ENCODE measurements at places on chromosomes 13 and 19.
A peak's percentile ranks its signal among the peaks of the same experiment; 100 is the strongest.

DNA sequence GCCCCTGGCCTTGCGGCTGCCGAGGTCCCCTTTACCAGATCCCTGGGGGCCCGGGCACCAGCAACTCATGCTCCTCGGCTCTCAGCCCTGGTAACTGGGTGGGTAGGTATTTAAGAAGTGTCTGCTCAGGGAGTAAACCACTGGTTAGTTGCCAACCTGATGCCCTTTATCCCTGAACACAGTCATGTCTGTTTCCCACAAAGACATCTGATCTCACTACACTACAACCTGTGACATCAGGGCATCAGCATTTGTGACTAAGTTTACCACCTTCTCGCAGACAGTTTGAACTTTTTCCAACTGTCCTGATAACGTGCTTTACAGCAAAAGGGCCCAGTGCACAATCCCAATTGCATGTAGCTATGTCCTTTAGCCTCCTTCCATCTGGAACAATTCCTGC lies 22.0 kb downstream of the GGACT start:
- H3K27ac ChIP-seq: no peak overlapping the region
- H3K36me3 ChIP-seq: peaks cover 5% of the 10 kb centered on the region
- no peak overlapping the region for H3K4me3 ChIP-seq
- no peak for DNase-seq
- H3K4me1 ChIP-seq: no peaks in the 10 kb centered on the region

GRCh38 chr19:57406516-57407123 lies 4.3 kb upstream of the ZNF17 start:
- no peaks in the 10 kb centered on the region for H3K27me3 ChIP-seq
- no peak overlapping the region for H3K4me3 ChIP-seq
- peaks cover 15% of the 10 kb centered on the region for H3K36me3 ChIP-seq
- peak; percentile 54 for DNase-seq
- H3K4me1 ChIP-seq: peaks cover 19% of the 10 kb centered on the region
- no peak overlapping the region for H3K27ac ChIP-seq

- H3K27ac ChIP-seq: no peak overlapping the region
- H3K27me3 ChIP-seq: peaks cover 10% of the 10 kb centered on the region
- no peaks in the 10 kb centered on the region for H3K4me1 ChIP-seq
- no peak for DNase-seq
Measured at GRCh38 chr13:101639711-101640110, 187.2 kb downstream of the ITGBL1 start.

- H3K4me3 ChIP-seq: peak overlapping the region; percentile 36
- peaks cover 25% of the 10 kb centered on the region for H3K27me3 ChIP-seq
- H3K36me3 ChIP-seq: peaks cover 14% of the 10 kb centered on the region
Measured at GRCh38 chr19:1455336-1456120, 5.6 kb downstream of the APC2 start.

GRCh38 chr13:74669149-74669548 lies 534.9 kb upstream of the KLF12 start:
- H3K27ac ChIP-seq: no peak overlapping the region
- no peaks in the 10 kb centered on the region for H3K4me1 ChIP-seq
- no peak overlapping the region for H3K4me3 ChIP-seq

DNA sequence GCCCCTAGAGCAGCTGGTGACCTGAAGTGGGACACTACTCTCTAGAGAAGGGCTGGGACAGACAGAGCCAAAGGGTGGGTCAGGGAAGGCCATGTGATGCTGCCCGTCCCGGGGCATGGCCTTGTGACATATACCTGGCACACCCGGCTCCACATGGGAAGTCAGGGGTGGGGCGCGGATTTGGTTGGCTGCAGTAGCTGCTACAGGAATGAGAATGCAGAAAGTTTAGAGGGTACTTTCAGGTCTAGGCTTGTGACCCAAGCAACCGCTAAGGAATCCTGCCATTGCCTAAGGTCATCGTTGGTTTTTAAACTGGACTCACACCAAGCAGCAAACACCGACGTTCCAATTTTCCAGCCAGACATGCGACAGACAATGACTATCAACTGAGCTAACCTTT lies 25.9 kb downstream of the RCBTB2 start:
- no peak overlapping the region for H3K27ac ChIP-seq
- H3K27me3 ChIP-seq: no peaks in the 10 kb centered on the region
- peaks cover 40% of the 10 kb centered on the region for H3K4me1 ChIP-seq
- DNase-seq: no peak

- H3K4me1 ChIP-seq: no peaks in the 10 kb centered on the region
- H3K27me3 ChIP-seq: no peaks in the 10 kb centered on the region
- H3K27ac ChIP-seq: no peak overlapping the region
Measured at GRCh38 chr13:38563739-38564138, 123.1 kb upstream of the FREM2 start.

- peak within 1 kb of the TSS; percentile 51 for H3K4me3 ChIP-seq
- peaks cover 4% of the 10 kb centered on the region for H3K27me3 ChIP-seq
- no peak for DNase-seq
Measured at GRCh38 chr19:48695743-48696352, at the start of gene FUT2. FUT2 (plus strand) TSS chr19:48695971; CDS start chr19:48702957, 6,986 bp downstream.

DNA sequence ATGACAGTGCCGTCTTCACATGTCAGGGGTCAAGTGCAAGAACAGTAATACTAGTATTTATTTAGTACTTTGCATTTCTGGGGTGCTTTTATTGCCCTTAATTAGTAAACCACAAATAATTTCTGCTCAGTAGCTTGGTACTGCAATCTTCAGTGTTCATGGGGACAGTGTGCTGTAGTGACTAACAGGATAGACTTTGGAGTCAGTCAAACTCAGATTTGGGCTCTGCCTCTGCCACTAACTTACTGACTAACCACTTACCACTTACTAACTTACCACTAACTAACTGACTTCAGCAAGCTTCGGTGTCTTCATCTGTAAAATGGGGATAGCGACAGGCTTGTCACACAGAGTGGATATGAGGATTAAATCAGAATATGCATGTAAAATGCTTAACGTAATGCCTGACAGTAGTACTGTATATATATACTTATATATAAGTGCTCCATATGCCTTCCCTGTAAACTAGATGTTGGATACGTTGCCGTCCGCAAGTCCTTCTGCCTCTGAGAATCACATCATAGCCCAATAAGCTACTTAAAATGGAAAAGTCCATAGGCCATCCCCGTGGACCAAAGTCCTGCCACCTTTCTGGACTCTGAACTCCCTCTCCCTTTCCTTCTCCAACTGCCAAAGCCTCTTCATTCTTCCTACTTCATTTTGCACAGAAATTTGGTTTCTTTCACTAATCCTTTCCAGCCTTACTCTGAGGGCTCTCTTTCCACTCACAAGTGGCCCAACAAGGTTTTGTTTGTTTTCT lies 158.1 kb downstream of the ZIC5 start:
- H3K4me3 ChIP-seq: no peak overlapping the region
- no peak overlapping the region for H3K27ac ChIP-seq
- no peaks in the 10 kb centered on the region for H3K36me3 ChIP-seq
- H3K4me1 ChIP-seq: peaks cover 17% of the 10 kb centered on the region

GRCh38 chr19:39752390-39752789 lies 14.6 kb upstream of the CLC start:
- DNase-seq: no peak
- H3K4me3 ChIP-seq: no peak overlapping the region
- peaks cover 12% of the 10 kb centered on the region for H3K27me3 ChIP-seq

DNA sequence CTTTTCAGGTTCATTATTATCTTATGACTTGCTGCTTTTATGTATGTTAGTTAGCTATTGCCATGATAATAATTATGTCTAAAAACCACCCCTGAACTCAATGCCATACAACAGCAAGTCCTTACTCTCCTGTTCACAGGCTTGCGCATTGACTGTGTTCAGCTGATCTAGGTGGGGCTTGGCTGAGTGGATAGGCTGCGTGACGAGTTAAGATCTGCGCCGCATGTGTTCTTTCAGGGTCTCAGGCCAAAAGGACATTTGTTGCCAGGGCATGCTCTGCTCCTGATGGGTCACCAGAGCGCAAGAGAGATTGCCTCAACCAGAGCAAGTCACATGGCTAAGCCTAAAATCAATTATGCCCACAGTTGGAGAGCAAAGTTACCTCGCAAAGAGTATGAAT lies 859 bp downstream of the ZNF568 start:
- peaks cover 52% of the 10 kb centered on the region for H3K36me3 ChIP-seq
- DNase-seq: no peak
- peaks cover 31% of the 10 kb centered on the region for H3K4me1 ChIP-seq
- H3K27ac ChIP-seq: peak overlapping the region; percentile 98

GRCh38 chr19:42466521-42467182 lies 23.9 kb upstream of the CXCL17 start:
- H3K27me3 ChIP-seq: no peaks in the 10 kb centered on the region
- DNase-seq: no peak
- H3K27ac ChIP-seq: no peak overlapping the region
- peaks cover 42% of the 10 kb centered on the region for H3K4me1 ChIP-seq

DNA sequence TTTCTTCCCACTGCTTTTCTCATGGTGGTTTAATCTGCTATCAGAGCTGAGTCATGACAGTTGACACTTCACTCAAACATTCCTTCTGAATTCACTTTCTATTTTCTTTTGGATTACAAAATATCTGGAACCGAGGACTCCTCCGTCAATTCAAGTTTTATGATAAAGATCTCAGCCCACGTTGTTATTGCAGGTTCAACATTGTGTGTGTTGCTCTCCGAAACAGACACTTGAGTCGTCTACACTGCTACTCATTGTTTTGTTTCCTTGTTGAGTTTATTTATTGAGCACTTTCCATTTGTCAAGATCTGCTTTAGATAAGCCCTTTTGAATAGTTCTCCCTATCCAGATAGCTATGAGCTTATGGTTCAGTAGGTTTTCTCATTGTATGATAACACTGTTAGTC lies 636.1 kb upstream of the GPC6 start:
- H3K27ac ChIP-seq: no peak overlapping the region
- H3K36me3 ChIP-seq: no peaks in the 10 kb centered on the region

DNA sequence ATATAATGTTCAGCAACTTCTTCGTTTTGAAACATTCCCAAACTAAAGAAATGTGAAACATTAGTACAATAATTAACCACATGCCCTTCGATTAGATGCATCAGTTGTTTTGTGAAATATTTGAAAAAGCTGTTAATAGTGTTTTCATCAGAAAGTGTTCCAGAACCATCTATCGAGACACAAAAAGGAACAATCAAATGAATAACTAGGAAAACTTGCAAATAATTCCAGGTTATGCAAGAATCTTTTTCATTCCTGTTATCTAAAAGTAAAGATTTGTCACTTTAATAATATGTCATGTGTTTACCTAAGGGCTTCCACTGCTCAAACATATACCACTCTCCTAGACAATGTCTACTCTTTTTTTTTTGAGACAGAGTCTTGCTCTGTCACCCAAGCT lies 904.2 kb upstream of the MIR17HG start:
- no peaks in the 10 kb centered on the region for H3K4me1 ChIP-seq
- H3K4me3 ChIP-seq: no peak overlapping the region
- H3K36me3 ChIP-seq: no peaks in the 10 kb centered on the region
- no peaks in the 10 kb centered on the region for H3K27me3 ChIP-seq

DNA sequence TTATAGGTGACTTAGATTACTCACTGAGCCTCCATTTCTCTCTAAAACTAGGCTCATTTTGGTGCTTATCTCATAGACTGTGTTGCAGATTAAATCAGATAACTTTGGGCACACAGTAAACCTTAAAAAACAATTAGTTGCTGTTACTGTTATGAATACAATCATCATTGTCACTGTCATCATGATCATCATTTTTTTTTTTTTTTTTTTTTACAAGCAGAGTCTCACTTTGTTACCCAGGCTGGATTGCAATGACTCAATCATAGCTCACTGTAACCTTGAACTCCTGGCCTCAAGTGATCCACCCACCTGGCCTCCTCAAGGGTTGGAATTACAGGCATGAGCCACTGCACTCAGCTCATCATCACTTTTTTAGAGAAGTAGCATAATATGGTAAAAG lies 60.0 kb downstream of the VWA8 start:
- no peak for DNase-seq
- peaks cover 2% of the 10 kb centered on the region for H3K4me1 ChIP-seq
- H3K4me3 ChIP-seq: no peak overlapping the region
- no peaks in the 10 kb centered on the region for H3K27me3 ChIP-seq
- H3K36me3 ChIP-seq: peaks cover 19% of the 10 kb centered on the region

DNA sequence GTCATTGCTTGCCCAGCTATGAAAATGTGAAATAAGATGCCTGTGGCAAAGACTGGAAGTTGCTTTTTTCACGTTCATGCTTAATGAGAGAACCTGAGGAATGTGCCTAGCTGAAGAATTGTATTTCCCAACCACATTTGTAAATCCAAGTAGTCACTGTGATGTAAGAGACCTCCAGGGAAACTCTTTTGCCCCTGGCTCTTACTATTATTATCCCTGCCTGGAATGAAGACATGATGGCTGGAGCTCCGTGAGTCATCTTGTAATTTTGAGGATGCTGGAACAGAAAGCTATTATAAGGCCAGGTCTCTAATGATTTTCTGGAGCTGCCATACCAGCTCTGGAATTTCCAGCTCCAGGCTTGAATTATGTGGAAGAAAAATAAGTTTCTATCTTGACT lies 894.3 kb downstream of the DIAPH3 start:
- H3K4me3 ChIP-seq: no peak overlapping the region
- DNase-seq: no peak
- H3K27ac ChIP-seq: no peak overlapping the region
- H3K4me1 ChIP-seq: no peaks in the 10 kb centered on the region

DNA sequence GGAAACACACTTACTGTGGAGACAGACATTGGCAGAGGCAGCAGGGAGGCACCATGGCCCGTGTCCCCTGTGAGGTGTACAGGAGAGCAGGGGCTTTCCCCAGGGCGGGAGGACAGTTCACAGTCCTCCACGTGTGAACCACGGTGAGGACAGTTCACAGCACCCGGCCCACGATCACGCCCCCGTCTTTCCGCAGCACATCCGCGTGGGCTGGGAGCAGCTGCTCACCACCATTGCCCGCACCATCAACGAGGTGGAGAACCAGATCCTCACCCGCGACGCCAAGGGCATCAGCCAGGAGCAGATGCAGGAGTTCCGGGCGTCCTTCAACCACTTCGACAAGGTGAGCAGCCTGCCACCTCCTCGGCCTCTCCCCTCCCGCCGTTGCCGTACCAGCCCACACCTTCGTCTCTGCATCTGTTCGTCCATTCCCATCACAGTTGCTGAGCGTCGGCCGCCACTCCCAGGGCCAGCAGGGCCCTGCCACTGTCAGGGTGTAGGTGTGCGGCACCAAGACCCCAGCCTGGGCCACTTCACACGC lies 17.4 kb downstream of the CAPN12 start:
- peaks cover 10% of the 10 kb centered on the region for H3K4me1 ChIP-seq
- no peak overlapping the region for H3K4me3 ChIP-seq
- no peak for DNase-seq
- H3K36me3 ChIP-seq: no peaks in the 10 kb centered on the region
- H3K27ac ChIP-seq: no peak overlapping the region
- no peaks in the 10 kb centered on the region for H3K27me3 ChIP-seq

GRCh38 chr13:27504868-27505194 lies 54.5 kb upstream of the MTIF3 start:
- H3K27ac ChIP-seq: no peak overlapping the region
- no peaks in the 10 kb centered on the region for H3K4me1 ChIP-seq
- DNase-seq: no peak
- no peaks in the 10 kb centered on the region for H3K36me3 ChIP-seq

DNA sequence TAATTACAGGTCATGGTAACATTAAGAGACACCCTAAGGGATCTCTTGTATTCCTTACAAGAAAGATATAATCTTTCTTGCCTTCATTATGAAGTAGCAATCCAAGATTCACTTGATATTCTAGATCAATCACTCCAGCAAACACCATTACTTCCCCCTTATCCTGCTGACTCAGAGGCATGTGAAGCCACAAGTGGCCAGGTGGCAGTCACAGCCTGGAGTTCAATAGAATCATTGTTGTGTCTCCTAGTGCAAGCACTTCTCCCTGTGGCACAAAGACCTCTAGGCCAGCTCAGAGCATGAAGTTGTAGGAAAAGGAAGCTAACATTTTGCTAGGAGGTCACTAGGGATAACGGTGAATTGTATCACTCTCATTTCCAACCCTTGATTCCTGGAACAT lies 864.3 kb upstream of the ATXN8OS start:
- no peak for DNase-seq
- H3K27ac ChIP-seq: no peak overlapping the region
- H3K36me3 ChIP-seq: no peaks in the 10 kb centered on the region
- no peak overlapping the region for H3K4me3 ChIP-seq
- no peaks in the 10 kb centered on the region for H3K4me1 ChIP-seq
